ENCODE measurements at places on chromosomes 1 and 21.

- no peak for DNase-seq
Observed at GRCh38 chr1:3676581-3677470, 24.5 kb downstream of the TP73 start.

DNA sequence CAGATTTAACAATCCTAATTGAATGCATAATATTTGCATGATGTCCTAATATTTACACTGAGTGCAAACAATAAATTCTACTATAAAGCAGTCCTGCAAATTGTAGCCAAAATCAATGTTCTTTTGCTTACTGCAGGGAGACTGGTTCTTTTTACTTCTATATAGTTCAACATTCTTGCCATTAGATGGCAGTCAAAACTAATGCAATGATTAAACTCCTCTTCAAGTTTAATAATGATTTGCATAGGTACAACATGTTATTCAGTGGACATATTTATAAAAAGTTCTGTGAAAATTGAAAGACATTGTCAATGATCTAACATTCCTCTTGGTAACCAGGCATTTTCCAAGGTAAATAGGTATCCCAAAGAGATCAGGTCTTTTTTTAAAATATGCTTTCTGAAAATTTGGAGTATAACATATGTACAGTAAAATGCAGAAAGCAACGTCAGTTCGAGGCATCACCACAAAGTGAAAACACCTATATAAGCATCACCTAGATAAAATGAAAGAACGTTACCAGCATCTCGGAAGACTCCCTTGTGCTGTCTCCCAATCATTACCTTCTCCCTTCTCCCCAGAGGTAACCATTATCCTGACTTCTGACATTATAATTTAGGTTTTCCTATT lies 9.8 kb upstream of the FNBP1L start:
- DNase-seq: peak; percentile 6

DNA sequence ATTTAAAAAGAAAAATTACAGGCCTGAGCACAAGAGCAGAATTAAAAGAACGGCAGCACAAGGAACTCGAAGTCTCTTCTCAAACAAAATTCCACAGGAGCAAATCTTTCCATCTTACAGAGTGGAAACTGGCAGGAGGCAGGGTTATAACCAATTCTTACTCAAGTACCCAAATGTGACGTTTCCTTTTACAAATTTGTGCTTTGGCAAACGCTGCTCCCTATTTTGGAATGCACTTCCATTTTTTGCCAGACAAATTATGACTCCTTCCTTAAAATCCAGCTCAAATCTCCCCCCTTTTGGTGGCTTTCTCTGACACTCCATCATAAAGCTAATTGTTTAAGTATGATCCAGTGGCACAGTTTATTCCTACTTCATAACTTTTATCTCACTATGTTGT lies 7.8 kb downstream of the ERI3 start:
- no peak for DNase-seq

GRCh38 chr1:178021950-178022349 lies 52.1 kb upstream of the SEC16B start:
- no peak for DNase-seq

DNA sequence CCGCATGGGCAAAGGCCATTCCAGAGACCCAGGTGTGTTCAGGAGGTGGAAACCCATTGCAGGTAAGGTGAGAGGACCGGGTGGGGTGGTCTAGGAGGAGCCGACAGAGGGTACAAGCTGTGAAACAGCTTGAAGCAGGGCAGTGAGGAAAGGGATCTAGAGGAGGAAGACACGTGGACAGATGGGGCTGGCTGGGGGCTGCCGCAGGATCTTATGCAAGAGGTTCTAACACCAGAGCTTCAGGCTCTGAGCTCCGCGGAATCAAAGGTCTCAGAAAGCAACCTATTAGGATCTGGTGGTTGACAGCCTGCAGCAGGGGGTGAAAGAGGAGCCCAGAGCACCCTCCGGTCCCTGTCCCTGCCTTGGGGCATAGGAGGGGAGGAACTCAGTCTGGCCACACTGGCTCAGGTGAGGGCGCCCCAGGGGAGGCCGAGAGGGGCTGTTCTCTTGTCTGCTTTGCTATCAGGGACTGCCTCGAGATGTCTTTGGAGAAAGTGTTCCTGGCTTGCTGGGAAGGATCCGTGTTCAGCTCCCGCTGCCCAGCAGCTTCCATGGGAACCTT lies 1.9 kb downstream of the TFF1 start:
- DNase-seq: no peak

DNA sequence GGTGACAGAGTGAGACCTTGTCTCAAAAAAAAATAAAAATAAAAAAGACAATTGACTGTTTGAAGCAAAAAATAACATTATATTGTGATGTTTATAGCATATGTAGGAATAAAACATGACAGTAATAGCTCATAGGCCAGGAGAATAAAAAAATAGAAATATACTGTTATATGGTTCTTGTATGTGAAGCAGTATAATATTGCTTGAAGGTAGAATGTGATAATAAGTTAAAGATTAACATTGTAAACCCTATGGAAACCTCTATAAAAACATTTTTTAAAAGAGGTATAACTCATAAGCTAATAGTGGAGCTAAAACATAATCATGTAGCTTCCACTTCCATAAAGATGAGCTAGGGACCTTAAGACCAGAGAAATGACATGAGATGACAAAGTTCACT lies 23.5 kb downstream of the GJA4 start:
- no peak for DNase-seq

DNA sequence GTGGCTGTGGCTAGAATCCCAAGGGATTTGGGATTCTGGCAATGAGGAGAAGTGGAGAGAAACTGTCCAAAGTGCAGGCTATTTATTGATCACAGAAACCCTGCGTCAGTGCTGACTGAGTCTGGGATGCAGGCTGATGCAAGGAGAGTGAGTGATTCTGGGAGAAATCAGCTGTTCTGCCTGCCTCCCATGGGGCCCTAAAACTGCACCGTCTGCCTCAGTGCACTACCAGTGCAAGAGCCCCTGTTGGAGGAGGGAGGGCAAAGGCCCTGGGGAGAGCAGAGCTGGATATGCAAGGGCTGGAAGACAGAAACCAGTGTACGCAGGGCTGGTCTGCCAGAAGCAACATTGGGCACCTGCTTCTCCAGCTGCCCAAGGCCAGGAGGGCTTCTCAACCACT lies 42.6 kb downstream of the C1orf198 start:
- DNase-seq: no peak

DNA sequence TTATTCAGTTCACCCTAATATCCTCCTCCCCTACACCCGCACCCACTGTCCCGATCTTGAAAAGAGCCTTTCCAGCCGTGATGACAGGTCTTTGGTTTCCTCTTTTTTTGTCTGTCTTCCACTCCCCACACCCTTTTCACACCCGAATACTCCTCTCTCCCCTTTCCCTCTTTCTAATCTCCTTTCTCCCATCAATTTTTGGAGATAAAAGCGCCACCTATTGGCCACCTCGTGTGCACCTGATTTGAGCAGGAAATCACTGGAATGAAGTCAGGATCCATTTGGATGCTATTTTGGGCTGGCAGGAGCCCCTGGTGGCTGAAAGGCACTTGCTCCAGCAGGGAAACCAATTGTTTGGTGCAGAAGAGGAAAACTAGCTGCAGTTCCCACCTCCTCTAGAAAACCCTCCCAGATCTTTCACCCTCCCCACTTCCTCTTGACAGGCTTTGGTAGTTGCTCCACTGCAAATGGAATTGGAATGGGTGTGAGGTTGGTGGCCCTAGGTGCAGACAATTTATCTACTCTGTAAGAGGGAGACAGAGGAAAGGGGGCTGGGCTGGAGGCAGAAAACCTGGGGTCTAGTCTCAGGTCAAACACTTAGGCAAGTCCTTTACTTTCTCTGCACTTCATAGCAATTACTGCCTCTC lies 8.4 kb downstream of the FOXE3 start:
- DNase-seq: peak; percentile 41

GRCh38 chr1:209577346-209577745 lies 6.2 kb upstream of the CAMK1G start:
- no peak for DNase-seq

DNA sequence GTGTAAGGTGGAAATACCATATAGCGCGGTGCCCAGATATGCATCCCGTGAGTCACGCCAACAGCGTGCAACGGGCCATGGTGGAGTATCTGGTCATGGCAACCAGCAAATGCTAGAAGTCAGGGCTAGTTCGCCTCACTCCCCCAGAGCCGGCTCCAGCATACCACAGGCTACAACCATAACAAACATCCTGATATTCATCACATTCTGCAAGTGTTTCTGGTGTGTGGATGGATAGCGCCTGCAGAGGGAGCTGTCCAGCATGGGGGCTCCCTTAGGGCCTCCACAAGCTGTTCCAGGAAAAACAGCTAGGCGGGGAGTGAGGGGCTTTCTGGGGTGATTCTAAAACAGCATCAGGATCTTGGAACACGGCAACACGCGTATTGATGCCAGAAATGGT lies 6.8 kb downstream of the C1orf198 start:
- no peak for DNase-seq

GRCh38 chr1:233372218-233373120 lies 44.9 kb downstream of the MAP3K21 start:
- DNase-seq: no peak

GRCh38 chr1:234645474-234645953 lies 35.5 kb upstream of the IRF2BP2 start:
- DNase-seq: no peak

- no peak for DNase-seq
Observed at GRCh38 chr1:3460672-3461131, 6.2 kb downstream of the ARHGEF16 start.

GRCh38 chr21:25952306-25952705 lies 217.5 kb downstream of the GABPA start:
- DNase-seq: no peak

GRCh38 chr1:47280142-47280541 lies 33.8 kb downstream of the STIL start:
- no peak for DNase-seq

DNA sequence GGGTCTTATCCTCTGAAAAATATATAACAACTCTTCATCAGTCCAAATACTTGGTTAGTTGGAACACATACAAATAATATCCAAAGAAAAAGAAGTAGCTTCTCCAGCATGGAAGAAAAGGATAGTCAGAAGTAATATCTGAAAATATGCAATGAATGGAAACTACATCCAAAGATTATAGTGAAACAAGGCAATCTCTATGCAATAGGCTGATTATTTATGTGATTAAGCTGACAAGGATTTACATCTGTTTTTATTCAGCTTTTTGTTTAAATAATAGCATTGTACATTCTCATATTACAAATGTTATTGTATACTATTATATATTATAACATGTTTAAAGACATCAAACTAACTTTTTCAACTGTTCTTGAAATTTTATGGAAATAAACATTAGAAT lies 15.3 kb upstream of the TGFBR3 start:
- DNase-seq: no peak

DNA sequence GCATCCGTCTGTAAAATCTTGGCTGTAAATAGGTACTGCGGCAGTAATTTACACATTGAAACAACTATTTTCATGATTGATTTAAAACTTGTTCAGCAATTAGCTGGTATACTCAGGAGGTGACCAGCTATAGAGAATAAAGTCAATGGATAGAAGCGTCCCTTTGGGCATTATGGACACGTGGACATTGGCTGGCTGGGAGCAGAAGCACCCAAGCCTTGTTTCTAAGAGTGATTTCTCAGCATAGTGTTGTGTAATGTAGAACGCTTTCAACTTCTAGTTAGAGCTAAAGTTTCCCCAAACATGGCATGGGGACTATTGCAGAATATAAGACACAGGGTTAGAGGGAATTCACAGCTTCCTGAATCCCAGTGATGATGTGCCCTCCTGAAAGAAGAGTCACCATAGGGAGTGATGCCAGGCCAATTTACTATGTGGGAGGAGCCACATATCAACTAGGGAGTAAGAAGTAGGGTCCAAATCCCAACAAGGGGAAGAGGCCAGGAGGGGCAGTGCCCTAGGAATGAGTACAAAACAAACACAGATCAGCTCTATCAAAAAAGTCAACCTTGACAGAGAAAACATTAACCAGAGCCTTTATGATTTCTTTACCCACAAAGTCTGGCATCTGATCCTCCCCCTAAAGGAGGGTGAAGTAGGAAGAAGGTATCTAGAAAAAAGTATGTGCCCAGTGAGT lies 92.7 kb downstream of the SUSD4 start:
- no peak for DNase-seq

DNA sequence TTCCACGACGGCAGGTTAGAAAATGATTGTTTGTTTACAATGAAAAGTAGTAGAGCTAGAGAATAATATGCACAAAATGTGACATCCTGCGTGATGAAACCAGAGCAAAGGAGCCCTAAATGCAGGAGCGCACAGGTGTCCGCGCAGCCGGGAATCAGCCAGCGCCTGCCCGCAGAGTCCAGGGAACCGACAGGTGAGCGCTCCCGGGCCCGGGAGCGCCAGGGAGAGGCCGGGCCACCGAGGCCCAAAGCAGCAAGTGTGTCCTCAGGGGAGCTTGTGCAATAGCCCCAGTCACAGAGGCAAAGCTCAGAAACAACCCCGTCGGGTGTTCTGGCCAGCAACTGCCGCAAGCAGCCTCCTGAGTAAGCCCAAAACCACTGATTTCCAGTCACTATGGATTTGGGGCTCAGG lies 789 bp upstream of the GALE start:
- no peak for DNase-seq

DNA sequence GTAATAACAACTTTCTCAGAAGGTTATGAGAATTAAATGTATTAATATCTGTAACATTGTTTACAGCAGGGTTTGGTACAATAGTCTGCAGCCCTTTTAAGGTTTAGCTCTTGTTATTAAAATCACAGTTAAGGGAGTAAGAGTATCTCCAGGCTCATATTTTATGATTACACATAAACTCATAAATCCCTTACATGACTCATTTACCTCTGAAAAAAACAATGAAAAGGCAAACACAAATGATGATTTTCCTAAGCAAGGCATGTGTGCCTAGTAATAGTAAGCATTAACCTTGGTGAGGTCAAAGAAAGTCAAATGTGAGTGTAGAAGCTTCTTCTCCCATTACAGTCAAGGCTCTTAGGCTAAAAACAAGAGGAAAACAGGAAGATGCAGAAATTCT lies 84.5 kb upstream of the ADGRL4 start:
- no peak for DNase-seq

- DNase-seq: no peak
Observed at GRCh38 chr1:10862743-10863335, 66.4 kb upstream of the CASZ1 start.

GRCh38 chr1:51274676-51275075 lies 38.6 kb downstream of the RNF11 start:
- DNase-seq: no peak

GRCh38 chr1:18344755-18345154 lies 136.0 kb upstream of the KLHDC7A start:
- DNase-seq: peak; percentile 91

GRCh38 chr1:203421246-203421645 lies 54.4 kb upstream of the PRELP start:
- DNase-seq: no peak

DNA sequence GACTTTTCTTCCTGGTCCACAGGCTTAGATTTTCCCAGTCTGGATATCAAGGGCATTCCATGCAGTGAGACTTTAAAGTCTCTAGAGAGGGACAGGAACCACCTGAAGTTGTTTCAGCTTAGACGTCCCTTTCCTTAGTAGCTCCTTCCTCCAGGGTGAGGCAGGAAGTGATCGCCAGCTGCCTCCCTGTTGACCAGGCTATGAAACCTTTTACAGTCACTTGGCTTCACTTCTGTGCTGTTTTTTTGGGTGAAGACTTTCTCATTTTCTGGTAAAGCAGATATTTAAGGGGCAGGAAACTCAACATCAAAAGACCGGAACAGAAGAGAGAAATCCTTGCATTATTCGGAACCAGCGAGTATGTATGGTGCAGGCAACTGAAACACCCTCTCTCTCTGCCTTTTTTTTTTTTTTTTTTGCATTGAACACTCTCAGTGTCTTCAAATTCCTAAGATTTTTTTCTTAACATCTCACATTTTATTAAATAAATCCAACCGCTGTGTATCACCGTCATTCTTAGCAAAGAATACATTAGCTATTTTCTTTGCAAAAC lies 234.6 kb upstream of the IRF2BP2 start:
- no peak for DNase-seq

Data from NCI-H2171 (cell line).